ENCODE measurements at places on chromosomes 1 and 21. TPM values are rescaled to one million over a fixed set of nuclear protein-coding genes. Genes with fewer than 3 reads are reported as not detected.

SYT11 gene
- 8.9 TPM for total RNA-seq

KRTAP22-2 gene
- not detected for total RNA-seq

PM20D1 gene
- 0.72 TPM for total RNA-seq

RHBDL2 gene
- total RNA-seq: 1.1 TPM

GJA5 gene
- total RNA-seq: 62.2 TPM

HHAT gene
- total RNA-seq: 4.3 TPM

PLA2G4A gene
- total RNA-seq: 10.7 TPM

LRRC7 gene
- not detected for total RNA-seq

IVNS1ABP gene
- total RNA-seq: 88.6 TPM

DPM3 gene
- 71.1 TPM for total RNA-seq

S100A5 gene
- not detected for total RNA-seq

LRRIQ3 gene
- total RNA-seq: 0.67 TPM

NBPF8 gene
- 10.1 TPM for total RNA-seq

TENT5C gene
- total RNA-seq: 13.7 TPM

GJC2 gene
- 6.9 TPM for total RNA-seq

HLX gene
- total RNA-seq: 14.9 TPM

OR2L3 gene
- total RNA-seq: not detected

TNFSF4 gene
- 0.72 TPM for total RNA-seq

SPRR2F gene
- not detected for total RNA-seq

Measured in upper lobe of right lung (tissue), 1 donor.